COLO829 (cell line): ENCODE measurements at places on chromosomes 12 and 14.

DNA sequence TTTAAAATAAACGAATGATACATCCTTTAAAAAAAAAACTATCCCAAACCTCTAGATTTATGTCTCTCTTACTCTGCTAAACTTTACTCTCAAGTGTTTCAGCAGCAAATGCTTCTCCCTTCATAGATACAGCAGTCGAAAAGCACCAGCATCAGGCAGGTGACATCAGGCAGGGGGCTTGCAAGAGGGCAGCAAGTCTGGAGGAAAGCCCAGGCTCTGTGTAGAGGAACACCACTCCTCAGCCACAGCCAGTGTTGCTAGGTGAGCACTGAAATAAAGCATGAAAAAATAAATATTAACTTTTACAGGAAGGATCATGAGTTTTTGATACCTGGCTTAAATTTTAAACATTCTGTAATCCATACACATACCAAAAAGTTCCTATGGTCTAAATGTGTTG is 419.4 kb downstream of the GALC start:
- DNase-seq, result no peak

- no peak for DNase-seq
These were observed 21.0 kb upstream of the RNASE2 start for GRCh38 chr14:20934148-20934762.

DNA sequence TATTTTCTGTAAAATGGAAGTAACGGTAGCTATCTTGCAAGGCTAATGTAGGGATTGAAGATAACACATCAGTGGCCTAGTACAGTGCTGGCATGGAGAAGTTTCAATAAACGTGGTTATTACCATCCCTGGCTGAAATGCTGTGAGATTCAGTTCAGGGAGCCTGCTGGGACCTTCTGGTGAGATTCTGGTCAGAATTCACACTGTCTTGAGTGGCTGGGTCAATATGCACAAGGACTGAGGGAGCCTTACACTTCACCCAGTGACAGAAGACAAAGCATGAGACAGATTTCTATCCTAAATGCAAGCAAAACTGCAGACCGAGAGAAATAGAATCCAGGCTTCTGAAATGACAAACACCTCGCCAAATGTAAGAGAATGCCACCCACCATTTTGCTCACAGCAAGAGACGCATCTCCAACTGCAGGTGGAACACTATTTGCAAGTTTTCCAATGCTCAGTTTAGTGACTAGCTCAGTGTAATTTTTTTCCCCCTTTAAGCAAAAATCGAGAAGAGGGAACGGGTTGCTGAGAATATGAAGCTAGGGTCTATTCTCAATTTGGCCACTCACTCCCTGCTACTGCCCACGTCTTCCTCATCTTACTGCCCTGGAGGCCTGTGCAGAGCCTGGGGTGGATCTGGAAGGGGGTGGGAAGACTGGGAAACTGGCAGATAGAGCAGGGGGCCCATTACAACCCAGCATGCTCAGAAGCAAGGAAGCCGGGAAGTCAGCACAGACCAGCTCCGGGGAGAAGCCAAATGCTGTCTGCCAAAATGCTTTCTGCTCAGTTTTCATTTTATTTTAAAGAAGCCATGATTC is 201.3 kb downstream of the TTC7B start:
- no peak for DNase-seq

- DNase-seq, result no peak
These were observed 45.9 kb downstream of the MAP1LC3B2 start for GRCh38 chr12:116604951-116605641.

- DNase-seq, result no peak
These were observed 10.7 kb downstream of the MED13L start for GRCh38 chr12:116266631-116267349.

DNA sequence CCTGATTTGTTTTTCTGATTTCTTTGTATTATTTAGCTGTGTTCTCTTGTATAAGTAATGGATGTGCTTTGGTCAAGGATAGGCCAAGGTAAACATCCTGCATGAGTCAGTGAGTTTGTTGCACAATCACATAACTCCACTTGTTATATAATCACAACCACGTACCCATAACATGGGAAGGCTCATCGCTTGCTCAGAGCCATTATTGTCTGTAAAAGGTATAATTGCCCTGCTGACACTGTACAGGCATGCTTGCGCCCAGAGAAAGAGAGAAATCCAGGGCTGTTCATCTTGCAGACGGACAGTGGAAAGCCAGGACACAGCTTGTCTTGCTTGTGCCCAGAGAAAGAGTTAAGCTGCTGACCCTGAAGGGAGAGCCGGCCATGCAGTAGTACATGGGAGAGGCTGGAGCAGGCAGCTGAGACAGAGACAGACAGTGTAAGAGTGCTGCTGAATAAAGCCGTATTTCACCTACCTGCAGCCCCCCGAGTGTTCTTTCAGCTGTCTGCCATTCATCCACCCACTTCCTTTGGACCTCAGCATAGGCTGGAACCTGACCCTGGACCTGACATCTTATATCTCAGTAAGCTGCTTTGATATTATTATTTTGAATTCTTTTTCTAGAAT is 174.7 kb upstream of the DAAM1 start:
- DNase-seq, result no peak

- no peak for DNase-seq
These were observed 471.4 kb downstream of the ETNK1 start for GRCh38 chr12:23096321-23096720.

DNA sequence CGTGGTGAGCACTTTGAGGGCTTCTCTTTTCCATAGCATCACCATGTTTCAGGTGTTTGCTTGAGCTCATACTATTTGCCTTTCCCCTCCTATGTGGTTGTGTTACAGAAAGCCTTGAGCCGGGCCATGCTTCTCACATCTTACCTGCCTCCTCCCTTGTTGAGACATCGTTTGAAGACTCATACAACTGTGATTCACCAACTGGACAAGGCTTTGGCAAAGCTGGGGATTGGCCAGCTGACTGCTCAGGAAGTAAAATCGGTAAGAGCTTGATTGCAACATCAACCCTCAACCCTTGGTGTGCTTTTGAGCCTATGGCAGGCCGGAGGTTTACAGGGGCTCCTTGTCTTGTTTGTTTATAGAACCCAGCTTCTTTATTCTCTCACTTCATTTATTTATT is 8.1 kb downstream of the LETMD1 start:
- DNase-seq, result no peak

GRCh38 chr12:46246021-46246700 is 22.7 kb downstream of the SLC38A1 start:
- no peak for DNase-seq

DNA sequence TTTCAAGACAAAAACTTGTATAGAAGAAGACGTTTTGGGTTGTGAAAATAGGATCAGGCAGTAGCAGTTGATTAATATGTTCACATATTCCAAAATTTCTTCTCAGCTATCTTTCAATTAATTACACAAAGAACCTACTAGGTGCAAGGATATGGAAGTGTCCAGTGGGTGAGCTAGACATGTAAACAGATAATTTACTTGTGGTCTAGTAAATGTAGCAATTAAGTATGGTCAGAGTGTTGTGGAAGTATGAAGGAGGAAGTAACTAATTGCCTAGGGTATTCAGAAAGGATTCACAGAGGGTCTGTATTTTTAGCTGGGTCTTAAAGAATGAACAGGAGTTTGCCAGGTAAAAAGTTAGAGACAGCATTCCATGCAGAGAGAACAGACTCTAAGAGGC is 5.9 kb downstream of the GOLGA5 start:
- no peak for DNase-seq

DNA sequence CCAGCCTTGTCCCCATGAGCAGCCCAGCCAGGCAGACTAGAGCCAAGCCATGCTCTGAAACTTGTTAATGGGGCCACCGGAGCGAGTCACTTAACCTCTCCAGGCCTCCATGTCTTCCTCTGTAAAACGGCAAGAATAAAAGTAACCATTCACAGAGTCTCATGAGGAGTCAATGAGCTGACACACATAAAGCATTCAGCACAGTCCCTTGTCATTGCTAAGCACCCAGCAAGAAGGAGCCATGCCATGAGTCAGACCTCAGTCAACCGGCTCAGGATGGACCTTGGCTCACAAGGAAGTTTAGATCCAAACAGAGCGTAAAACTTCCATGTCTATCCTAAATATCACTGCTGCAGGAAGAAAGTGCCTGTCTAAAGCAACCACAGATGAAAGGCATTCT is 10.6 kb downstream of the FICD start:
- DNase-seq, result peak; percentile 54

DNA sequence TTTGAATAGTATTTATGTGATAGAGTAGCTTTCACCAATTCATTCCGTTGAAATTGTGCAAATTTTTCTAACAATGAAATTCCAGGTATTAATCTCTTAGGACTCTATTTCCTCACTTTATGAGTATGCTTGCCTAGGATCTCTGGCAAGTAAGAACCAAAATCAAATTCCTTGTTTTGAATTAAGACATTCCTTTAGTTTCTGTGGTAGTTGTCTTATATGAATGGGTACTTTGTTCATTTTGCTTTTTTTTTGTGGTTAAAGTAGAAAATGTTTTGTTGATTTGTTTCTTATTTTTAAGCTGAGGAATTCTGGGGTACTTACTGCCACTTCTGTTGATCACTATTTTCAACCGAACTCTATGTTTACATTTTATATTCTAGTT is 59.8 kb downstream of the KITLG start:
- DNase-seq, result peak; percentile 66

DNA sequence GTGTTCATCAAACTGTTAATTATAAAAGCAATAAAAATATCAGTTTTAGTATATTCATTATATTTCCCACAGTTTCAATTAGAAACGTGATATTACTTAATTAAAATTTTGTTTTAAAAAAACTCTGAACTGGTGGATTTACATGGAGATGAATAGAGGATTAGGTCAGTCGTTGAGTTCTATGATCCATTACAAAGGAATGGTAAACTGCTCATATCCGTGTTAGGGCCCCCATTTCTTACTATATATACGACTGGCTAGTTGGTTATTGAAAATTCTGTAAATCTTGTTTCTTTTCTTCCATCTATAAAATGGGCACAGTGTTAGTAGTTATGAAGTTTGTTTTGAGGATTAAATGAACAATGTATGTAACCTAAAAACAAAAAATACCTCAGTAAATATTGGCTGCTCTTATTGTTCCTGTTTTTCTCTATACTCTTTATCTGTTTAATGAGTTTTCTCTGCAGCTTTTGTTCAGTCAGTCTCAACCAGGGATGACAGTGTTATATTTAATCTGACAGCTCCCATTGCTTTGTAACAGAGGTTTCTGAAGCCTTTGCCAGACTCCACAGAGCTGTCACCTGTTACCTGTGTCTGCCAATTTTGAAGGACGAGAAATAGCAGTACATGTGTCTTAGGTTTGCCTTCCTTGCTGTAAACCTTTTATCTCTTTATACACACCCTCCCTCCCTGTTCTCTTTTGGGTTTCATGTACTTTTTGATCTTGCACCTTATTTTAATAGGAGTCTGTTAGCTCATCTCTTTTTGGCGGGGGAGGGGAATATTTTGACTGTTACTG is 41.5 kb downstream of the FRS2 start:
- DNase-seq, result no peak

- DNase-seq, result no peak
These were observed 112.5 kb downstream of the ETV6 start for GRCh38 chr12:11761869-11762567.
